ENCODE measurements at places on chromosomes 6 and 20.

DNA sequence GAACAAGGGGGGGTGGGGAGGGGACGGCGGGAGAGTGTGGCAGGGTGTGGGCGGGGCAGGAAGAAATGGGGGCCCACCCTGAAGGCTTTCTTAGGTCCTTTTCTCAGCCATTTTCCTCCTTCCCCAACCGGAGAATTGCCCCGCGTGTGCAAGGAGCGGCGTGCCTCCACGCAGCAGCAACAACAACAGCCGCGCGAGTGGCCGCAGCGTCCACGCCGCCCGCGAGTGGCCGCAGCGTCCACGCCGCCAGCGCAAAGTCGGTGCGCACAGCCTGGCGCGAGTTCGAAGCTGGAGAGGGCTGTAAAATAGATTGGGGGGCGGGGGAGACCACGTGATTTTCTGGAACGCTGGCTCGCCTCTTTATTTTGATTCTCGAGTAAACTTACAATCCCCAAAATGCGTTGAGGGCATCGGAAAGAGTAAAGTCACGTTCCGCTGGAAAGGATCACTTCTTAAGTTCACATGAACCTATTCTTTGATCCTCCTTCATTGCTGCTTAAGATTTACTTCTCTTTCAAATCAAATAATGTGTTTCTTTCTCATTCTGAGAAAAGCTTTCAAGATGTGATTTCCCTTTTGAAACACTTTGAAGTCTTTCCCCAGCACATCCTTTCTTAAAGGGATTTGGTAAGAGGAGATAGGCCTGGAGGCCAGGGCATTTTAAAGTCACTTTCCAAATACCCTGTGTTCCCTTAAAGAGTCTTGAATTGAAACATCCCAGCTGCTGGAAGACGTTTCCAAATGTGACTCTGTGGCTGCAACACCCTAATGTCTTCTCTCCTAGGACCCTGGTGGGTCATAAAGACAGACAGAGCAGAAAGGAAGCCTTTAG, 66.7 kb upstream of the ZNF217 start:
- DNase-seq: no peak

GRCh38 chr6:99348288-99349170, 945 bp downstream of the FAXC start:
- no peak for DNase-seq

GRCh38 chr6:105991561-105992314, 94.4 kb upstream of the PRDM1 start:
- DNase-seq: no peak

- DNase-seq: no peak
Measured at GRCh38 chr6:45491874-45492273, 114.1 kb upstream of the SUPT3H start.

DNA sequence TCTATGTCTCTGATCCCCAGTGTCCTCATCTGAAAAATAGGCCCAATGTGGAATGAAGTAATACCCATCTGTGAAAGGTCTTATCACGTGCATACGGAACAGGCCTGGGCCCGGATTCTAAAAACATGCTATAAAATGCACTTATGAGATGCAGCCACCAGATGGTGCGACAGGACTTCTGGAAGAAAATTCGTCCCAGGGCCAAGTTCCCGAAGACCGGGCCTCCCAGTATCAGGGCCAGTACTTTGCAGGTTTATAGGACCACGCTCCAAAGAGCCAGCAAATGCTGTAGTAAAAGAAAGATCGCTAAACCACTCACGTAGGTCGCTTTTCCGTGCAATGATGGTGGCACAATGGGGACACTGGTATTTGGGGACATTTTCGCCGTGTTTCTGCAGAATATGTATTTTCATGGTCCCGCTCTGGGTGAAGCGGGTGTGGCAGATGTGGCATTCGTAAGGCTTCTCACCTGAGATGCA, 10.6 kb downstream of the CTCFL start:
- DNase-seq: no peak

DNA sequence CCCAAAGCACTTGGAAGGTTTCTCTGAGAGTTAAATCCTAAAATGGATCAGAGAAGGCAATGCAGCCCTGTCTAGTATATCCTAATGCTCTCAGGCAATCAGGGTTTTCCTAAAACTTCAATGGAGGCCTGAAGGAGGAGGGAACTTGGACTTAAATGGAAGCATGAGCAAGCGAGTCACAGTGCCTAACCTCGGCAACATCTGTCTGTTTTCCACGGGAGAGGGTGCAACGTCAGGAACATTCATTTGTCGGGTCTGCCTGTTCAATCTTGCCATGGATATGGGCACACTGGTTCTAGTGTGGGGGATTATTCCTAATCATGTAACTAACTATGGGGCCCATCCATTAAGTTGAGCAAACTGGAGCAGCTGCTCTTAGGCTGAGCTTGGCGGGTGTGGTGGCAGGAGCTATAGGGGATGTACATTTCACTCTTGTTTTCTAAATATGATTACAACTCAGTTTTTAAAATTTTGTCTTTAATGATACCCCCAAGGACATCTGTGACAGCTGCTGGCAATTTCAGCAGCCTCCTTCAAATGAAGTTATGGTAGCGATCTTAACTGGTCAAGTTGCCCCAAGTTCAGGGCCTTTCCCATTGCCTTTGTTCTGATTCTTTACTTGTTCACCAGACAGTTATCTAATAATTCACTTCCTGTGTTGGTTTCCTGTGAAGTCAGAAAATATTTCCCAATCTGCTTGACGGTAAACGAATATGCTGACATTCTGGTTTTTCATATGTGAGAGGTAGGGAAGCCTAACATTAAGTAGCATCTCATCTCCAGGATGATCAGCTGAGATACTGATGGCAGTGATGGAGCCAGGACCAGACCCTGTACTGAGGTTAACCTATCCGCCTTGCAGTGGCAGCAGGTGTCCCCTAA, 21.6 kb downstream of the DSE start:
- no peak for DNase-seq

DNA sequence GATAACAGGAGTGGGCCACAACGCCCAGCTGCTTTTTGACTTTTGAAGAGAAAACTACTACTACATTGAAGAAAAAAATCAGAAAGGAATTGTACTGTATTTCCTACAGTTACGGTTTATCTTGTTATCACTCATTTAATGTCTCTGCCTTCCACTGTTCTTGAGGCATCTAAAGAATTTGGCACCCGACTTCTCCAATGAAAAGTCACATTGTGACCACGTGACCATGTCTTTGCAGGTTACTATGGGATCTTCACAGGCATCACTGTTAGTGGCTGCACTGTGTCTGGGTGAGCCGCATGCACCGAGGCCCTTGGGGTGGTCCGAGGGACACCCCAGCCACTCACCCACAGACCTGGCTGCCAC, 26.8 kb downstream of the RRBP1 start:
- no peak for DNase-seq

- DNase-seq: no peak
Measured at GRCh38 chr20:2696646-2697045, 4.1 kb downstream of the EBF4 start.

DNA sequence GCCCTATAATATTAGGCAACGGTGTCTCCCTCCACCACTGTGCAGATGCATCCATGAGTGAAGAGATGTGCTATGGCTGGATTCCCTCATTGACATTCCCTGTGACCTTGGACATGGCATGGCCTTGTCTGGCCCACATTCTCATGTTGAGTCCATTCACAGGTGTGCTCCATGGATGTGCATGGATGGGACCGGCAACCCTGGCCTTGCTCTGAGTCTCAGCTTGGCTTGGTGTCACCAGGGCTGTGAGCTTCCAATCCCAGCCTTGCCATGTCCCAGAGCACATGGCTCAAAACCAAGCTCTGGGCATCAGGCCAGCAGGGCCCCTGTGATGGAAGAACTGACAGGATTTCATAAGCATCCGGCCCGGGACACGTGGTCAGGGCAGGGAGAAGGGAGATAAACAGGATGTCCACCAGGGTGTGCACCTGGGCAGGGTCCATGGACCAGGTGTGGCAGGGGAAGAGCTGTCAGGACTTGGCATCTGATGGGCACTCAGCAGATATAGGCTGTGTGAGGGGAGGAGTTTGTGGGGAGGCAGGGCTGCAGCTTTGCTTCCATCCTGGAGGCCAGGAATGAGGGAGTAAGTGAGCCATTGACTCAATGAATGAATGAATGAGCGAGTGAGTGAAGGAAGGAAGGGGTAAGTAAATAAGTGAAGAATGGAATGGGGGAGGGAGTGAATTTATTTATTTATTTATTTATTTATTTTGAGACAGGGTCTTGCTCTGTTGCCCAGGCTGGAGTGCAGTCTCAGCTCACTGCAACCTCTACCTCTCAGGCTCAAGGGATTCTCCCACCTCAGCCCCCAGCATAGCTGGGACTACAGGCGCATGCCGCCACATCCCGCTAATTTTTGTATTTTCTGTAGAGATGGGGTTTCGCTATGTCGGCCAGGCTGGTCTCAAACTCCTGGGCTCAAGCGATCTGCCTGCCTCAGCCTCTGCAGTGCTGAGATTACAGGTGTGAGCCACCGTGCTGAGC, 15.7 kb downstream of the NRSN2 start:
- DNase-seq: peak; percentile 46

- no peak for DNase-seq
Measured at GRCh38 chr6:7314414-7314813, 1.4 kb upstream of the SSR1 start.

- no peak for DNase-seq
Measured at GRCh38 chr20:18092890-18093289, 35.2 kb upstream of the OVOL2 start.

DNA sequence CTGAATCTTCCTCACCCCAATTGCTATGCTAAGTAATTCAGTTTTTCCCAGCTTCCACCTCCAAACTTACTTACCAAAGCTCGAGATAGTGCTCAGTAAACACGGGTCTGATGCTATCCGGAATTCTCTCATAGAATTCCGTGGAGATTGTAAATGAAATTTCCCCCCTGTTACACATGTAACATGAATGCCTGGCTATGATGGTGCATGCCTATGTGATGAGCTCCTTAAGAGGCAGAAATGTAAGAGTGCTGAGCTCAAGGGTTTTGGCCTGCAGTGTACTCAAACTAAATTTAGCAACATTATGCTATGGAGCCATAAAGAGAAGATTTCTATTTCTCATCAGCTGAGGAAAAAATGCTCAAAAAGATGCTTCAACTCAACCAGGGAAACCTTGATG, 133.4 kb upstream of the FUT9 start:
- DNase-seq: no peak
